ENCODE measurements at places on chromosomes 16 and 17. TPM values are rescaled to one million over a fixed set of nuclear protein-coding genes. Genes with fewer than 3 reads are reported as not detected.

DNA sequence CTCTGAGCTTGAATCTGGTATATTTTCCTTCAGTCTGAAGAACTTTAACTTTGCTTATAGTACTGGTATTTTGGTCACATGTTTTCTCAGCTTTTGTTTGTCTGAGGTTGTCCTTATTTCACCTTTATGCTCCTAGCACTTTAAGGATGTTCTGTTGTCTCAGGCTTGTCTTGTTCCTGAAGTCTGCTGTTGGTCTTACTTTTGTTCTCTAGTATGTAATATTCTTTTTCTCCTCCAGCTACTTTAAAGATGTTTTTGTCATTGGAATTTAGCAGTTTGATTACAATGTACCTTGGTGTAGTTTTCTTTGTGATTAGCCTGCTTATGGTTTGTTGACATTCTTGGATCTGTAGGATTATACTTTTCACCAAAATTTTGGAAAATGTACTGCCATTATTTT lies 23.6 kb downstream of the RPTOR start:
- H3K36me3 ChIP-seq = no peaks in the 10 kb centered on the region
- DNase-seq = no peak
- no peaks in the 10 kb centered on the region for H3K4me1 ChIP-seq
- H3K27ac ChIP-seq = no peak overlapping the region
- H3K27me3 ChIP-seq = no peaks in the 10 kb centered on the region

CIITA gene
- total RNA-seq = 0.20 TPM

DNA sequence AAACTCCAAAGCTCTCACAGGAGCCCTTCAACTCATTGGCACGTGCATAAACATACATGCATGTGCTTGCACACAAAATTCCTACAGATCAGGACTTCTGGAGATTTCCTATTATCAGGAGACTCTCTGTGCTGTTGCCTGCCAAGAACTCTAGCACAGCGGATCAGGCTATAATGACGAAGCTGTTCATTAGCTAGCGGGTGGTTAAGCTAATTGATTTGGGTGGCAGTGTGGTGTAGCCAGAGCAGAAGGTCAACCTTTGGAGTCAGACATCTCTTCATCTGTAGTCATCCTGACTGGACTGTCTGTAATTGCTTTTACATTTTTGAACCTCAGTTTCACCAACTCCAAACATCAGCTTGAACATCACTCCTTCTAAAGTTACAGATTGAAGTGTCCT lies 69.0 kb downstream of the KIF2B start:
- H3K27ac ChIP-seq = no peak overlapping the region
- no peak overlapping the region for H3K4me3 ChIP-seq
- H3K36me3 ChIP-seq = no peaks in the 10 kb centered on the region
- DNase-seq = no peak
- no peaks in the 10 kb centered on the region for H3K4me1 ChIP-seq

KRT9 gene
- not detected for total RNA-seq

DNA sequence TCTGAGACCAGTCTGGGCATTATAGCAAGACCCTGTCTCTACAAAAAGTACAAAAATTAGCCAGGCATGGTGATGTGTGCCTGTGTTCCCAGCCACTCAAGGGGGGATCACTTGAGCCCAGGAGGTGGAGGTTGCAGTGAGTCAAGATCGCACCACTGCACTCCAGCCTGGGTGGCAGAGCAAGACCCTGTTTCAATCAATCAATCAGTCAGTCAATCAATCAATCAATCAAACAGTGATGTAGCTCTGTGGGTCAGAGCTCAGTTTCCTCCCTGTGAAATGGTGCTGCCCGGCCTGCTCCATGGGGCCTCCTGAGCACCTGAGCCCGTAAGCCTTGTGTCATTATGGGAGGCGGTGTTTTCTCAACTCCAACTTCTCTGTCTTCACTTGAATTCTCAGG lies 167.1 kb upstream of the CIBAR2 start:
- H3K4me1 ChIP-seq = peaks cover 52% of the 10 kb centered on the region
- no peak overlapping the region for H3K27ac ChIP-seq
- H3K4me3 ChIP-seq = no peak overlapping the region
- no peaks in the 10 kb centered on the region for H3K27me3 ChIP-seq
- H3K36me3 ChIP-seq = no peaks in the 10 kb centered on the region
- DNase-seq = no peak

- no peaks in the 10 kb centered on the region for H3K36me3 ChIP-seq
- no peak for DNase-seq
- H3K4me3 ChIP-seq = no peak overlapping the region
- peaks cover 7% of the 10 kb centered on the region for H3K4me1 ChIP-seq
Measured at GRCh38 chr17:15268461-15268860, 3.3 kb upstream of the PMP22 start.

CA10 gene
- total RNA-seq = not detected

KRT33B gene
- not detected for total RNA-seq

GRCh38 chr17:50182783-50183420 lies 17.1 kb downstream of the SGCA start:
- no peak overlapping the region for H3K27ac ChIP-seq
- H3K4me3 ChIP-seq = no peak overlapping the region

DNA sequence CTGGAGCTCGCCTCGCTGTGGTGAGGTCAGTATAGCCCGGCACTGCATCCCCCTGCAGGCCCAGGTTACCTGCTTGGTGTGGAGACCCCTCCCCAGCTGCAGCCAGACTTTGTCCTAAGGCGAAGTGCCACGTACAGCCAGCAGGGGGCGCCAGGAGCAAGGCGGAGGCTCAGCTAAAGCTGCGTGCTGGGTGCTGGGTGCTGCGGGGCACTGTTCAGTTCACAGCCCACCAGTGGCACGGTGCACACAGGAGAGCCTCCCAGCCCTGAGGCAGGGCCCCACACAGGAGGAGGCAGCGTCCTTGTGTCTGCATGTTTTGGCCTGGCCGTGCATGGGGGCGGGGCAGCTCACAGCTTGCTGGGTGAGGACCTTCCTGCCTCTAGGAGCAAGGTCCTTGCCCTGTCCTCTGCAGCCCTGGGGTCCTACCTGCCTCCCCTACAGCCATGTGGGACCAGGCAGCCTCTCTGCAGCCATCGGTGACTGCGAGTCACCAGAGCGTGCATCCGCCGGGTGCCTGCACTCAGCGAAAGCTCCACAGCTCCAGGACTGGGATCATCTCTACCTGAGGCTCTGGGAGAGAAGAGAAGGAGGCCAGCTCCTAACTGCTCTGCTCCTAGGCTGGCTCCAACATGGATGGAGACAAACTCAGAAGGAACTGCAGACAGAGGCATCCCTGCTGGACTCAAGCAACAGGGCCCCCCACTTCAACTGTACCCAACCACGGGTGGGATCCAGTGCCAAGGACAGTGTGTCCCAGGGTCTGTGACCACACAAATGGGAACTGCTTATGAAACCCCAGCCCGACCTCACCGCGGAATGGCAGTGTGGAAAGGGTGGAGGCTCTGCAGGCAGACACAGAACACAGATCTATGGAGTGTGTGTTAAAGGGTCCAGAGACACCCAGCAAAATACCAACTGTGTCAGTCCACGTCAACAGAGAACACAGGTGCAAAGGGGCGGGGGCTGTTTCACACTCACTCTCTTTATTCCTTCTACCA lies 19.0 kb downstream of the SLC7A5 start:
- peaks cover 87% of the 10 kb centered on the region for H3K36me3 ChIP-seq
- no peak overlapping the region for H3K27ac ChIP-seq
- peak; percentile 76 for DNase-seq
- H3K4me1 ChIP-seq = peaks cover 27% of the 10 kb centered on the region

DNA sequence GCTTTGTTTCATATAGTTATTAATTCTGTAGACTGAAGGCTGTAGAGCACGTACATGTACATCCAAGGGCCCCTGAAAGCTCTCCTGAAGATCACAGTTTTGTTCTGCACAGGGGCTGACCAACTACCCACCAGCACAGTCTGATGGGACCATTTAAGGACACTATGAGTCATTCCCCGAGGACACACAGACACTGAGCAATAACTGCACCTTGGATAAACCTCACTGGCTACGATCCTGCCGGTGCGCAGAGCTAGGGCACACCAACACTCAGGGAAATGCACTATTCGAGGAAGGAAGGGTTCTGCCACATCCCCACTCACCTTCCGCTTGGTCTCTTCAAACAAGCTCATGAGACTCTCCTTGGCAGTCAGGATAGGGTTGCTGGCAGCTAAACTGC lies 20.3 kb downstream of the SMG6 start:
- H3K36me3 ChIP-seq = peaks cover 53% of the 10 kb centered on the region
- no peak overlapping the region for H3K4me3 ChIP-seq
- H3K27me3 ChIP-seq = no peaks in the 10 kb centered on the region
- DNase-seq = no peak
- no peak overlapping the region for H3K27ac ChIP-seq
- H3K4me1 ChIP-seq = no peaks in the 10 kb centered on the region

- H3K4me3 ChIP-seq = no peak overlapping the region
- H3K36me3 ChIP-seq = no peaks in the 10 kb centered on the region
- no peak overlapping the region for H3K27ac ChIP-seq
- DNase-seq = no peak
- peaks cover 8% of the 10 kb centered on the region for H3K4me1 ChIP-seq
- H3K27me3 ChIP-seq = peaks cover 17% of the 10 kb centered on the region
Measured at GRCh38 chr16:77786186-77786847, 2.0 kb upstream of the VAT1L start.

CMTM1 gene
- 2.7 TPM for total RNA-seq

ST6GALNAC2 gene
- not detected for total RNA-seq

DNA sequence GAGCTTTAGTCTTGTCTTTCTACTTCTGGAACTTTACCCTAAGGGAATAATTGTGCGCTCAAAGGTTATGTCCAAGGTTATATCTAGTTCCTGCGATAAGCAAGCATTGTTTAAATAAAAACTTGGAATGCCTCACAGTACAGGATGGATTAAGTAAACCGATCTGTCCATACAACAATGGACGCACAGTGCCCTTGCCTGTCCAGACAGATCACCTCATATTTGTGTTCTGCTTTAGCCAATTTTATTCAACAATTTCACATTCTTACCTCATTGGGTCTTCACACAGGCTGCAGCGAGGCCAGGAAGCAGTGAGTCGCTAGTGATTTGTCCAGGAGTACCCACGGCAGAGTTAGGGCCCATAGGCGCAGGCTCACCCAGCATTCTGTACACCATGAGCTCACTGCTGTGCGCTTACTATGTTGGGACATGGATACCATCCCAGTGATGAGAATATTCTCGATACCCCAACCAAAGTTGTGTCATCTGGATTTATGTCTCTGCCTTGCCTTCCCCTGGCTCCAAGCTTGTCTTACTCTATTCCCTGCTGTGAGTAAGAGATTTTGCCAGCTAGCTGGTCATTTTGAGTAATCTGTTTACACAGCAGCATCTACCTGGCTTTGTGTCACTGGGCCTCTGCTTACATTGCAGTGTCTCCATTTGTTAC lies 39.8 kb downstream of the USP43 start:
- H3K27me3 ChIP-seq = no peaks in the 10 kb centered on the region
- no peak overlapping the region for H3K27ac ChIP-seq
- no peak for DNase-seq
- H3K4me1 ChIP-seq = no peaks in the 10 kb centered on the region
- no peaks in the 10 kb centered on the region for H3K36me3 ChIP-seq

DNA sequence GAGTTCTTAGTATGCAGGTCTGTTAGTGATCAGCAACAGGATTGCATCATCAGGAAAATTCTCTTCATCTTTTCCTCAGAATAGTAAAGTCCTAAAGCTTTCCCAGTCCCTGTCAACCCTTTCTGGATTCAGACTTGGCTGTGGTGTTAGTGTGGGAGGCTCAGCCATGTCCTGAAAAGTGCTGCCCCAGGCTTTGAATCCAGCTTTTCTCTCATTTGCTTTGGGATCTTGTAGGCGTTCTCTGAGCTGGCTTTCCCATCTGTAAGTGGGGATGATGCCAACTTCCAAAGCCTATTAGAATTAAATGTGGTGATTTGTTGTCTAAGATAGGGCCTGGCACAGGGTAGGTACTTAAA lies 3.0 kb downstream of the ALKBH5 start:
- H3K27ac ChIP-seq = peak overlapping the region; percentile 53
- peaks cover 58% of the 10 kb centered on the region for H3K36me3 ChIP-seq
- no peaks in the 10 kb centered on the region for H3K27me3 ChIP-seq
- no peak for DNase-seq

Data from K562 (cell line).